ENCODE measurements at places on chromosomes 1 and 21.

GRCh38 chr21:35382696-35383095 lies 333.6 kb upstream of the RUNX1 start:
- DNase-seq: no peak

GRCh38 chr1:181587870-181588438 lies 104.6 kb downstream of the CACNA1E start:
- DNase-seq: no peak

GRCh38 chr21:28742527-28742926 lies 250.2 kb downstream of the LTN1 start:
- no peak for DNase-seq

- no peak for DNase-seq
These were observed 20.7 kb upstream of the PADI4 start for GRCh38 chr1:17287130-17287776.

GRCh38 chr21:40516335-40516734 lies 330.6 kb downstream of the DSCAM start:
- DNase-seq: peak; percentile 35

GRCh38 chr21:34693192-34693810 lies 24.5 kb downstream of the CLIC6 start:
- DNase-seq: no peak

- peak; percentile 34 for DNase-seq
These were observed 32.6 kb upstream of the FMO2 start for GRCh38 chr1:171152549-171152948.
